ENCODE measurements at places on chromosomes 1 and 21. TPM values are rescaled to one million over a fixed set of nuclear protein-coding genes. Genes with fewer than 3 reads are reported as not detected.

Gene MEX3A
- 0.47 TPM for total RNA-seq

GRCh38 chr1:165228676-165229075 is 127.8 kb downstream of the LMX1A start:
- H3K4me1 ChIP-seq: no peaks in the 10 kb centered on the region
- H3K27ac ChIP-seq: no peak overlapping the region
- DNase-seq: no peak
- H3K4me3 ChIP-seq: no peak overlapping the region
- no peaks in the 10 kb centered on the region for H3K36me3 ChIP-seq

- no peaks in the 10 kb centered on the region for H3K4me1 ChIP-seq
- H3K27ac ChIP-seq: no peak overlapping the region
- no peaks in the 10 kb centered on the region for H3K27me3 ChIP-seq
- no peaks in the 10 kb centered on the region for H3K36me3 ChIP-seq
These were observed 3.2 kb downstream of the SLAMF6 start for GRCh38 chr1:160519642-160520435.

- DNase-seq: no peak
- no peak overlapping the region for H3K27ac ChIP-seq
- no peaks in the 10 kb centered on the region for H3K27me3 ChIP-seq
- H3K36me3 ChIP-seq: no peaks in the 10 kb centered on the region
- H3K4me3 ChIP-seq: no peak overlapping the region
These were observed 50.2 kb downstream of the ST3GAL3 start for GRCh38 chr1:43757343-43758053.

Measured in right atrium auricular region (tissue), 2 donors.